ENCODE measurements at places on chromosomes 13 and 19.

- DNase-seq = no peak
These were observed 19.6 kb downstream of the SULT2B1 start for GRCh38 chr19:48571378-48572162.

GRCh38 chr13:94112227-94112626 is 367.3 kb downstream of the DCT start:
- DNase-seq = no peak

GRCh38 chr19:11375143-11375948 is 880 bp downstream of the SWSAP1 start:
- no peak for DNase-seq

DNA sequence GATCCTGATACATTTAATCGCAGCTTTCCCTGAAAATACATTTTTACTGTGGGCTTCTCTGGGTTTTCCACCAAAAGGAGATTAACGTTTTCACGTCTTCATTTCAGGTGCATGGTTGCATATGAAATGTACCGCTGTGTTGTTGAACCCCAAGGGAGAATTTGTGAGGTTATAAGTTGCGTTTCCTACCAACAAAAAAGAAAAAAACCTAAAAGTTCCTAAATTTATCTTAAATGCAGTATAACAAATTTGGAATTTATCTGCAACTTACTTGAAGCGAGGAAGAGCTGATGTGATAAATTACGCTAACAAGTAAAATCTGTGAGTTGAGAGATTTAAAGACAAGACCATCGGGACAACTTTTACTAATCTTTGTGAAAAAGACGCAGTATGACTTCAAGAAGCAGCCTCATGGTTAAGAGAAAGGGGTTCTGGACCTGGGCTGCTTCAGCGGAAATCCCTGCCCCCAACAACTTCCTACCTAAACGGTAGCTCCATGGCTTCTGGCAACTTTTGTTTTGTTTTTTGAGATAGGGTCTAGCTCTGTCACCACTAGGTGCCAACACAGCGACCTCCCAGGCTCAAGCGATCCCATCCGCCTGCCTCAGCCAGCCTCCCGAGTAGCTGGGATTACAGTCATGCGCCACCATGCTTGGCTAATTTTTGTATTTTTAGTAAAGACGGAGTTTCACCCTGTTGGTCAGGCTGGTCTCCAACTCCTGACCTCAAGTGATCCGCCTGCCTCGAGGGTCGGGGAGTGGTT is 958 bp upstream of the OBI1 start:
- DNase-seq = no peak

- DNase-seq = no peak
These were observed 95.5 kb downstream of the MIPEP start for GRCh38 chr13:23793711-23794110.

DNA sequence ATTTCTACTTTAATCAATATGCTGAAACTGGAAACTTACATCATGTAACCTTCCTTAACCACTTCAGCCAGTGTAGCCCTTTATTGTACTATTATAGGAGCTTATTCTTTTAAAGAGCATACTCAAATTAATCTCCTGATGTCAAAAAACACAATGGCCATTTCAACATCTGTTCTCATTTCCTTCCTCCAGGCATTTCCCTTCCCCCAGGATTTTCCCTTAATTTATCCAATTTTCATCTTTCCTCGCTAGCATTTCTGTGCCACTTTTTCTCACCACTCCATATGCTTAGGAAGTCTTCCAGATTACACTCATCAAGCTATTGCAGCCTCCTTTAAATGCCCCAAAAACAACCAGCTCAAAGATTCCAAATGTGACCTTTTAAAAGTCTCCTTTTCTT is 265.0 kb downstream of the PCDH9 start:
- no peak for DNase-seq

GRCh38 chr19:48746738-48747575 is at the start of gene IZUMO1:
Gene IZUMO1 (minus strand): TSS chr19:48746909. CDS start chr19:48745859, 1,050 bp downstream.
- DNase-seq = no peak

DNA sequence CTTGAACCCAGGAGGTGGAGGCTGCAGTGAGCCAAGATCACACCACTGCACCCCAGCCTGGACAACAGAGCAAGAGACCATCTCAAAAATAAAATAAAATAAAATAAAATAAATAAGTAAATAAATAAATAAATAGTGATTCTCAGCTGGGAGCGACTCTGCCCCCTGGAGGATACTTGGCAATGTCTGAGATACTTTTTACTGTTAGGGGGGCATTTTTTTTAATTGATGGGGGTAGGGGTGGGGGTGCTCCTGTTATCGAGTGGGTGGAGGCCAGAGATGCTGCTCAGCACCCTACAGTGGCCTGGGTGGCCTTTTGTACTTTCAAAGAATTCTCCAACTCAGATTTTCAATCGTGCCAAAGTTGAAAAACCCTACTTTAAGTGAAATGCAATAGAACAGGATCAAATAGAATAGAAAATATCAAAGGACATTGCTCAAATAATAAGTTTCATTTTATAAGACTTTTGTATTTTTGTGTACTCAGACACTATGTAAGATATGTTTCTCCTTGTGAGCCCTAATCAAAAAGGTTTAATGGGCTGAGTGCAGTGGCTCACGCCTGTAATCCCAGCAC is 7.1 kb upstream of the CLPP start:
- no peak for DNase-seq

- no peak for DNase-seq
These were observed 3.3 kb upstream of the OPA3 start for GRCh38 chr19:45587873-45588272.

DNA sequence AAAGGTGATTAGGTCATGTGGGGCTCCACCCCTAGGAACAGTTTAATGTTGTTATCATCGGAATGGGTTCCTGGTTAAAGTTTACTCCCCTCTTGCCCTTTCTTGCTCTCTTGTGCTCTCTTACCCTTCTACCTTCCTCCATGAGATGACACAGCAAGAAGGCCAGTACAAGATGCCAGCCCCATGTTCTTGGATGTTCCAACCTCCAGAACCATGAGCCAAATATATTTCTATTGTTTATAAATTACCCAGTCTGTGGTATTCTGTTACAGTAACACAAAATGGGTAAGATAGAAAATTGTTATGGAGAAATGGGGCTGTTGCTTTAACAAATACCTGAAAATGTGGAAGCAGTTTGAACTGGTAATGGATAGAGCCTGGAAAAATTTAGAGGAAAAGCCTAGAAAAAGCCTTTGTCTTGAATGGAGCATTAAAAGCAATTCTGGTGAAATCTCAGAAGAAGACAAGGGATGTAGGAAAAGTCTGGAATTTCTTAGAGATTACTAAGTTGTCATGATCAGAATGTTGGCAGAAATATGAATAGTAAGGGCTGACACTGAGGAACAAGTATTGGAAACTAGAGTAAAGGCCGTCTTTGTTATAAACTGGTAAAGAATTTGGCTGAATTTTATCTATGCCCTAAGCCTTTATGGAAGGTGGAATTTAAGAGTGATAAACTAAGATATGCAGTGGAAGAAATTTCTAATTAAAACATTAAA is 53.5 kb upstream of the TSC22D1 start:
- DNase-seq = no peak

GRCh38 chr19:2578901-2579677 is 103.2 kb downstream of the GADD45B start:
- no peak for DNase-seq

DNA sequence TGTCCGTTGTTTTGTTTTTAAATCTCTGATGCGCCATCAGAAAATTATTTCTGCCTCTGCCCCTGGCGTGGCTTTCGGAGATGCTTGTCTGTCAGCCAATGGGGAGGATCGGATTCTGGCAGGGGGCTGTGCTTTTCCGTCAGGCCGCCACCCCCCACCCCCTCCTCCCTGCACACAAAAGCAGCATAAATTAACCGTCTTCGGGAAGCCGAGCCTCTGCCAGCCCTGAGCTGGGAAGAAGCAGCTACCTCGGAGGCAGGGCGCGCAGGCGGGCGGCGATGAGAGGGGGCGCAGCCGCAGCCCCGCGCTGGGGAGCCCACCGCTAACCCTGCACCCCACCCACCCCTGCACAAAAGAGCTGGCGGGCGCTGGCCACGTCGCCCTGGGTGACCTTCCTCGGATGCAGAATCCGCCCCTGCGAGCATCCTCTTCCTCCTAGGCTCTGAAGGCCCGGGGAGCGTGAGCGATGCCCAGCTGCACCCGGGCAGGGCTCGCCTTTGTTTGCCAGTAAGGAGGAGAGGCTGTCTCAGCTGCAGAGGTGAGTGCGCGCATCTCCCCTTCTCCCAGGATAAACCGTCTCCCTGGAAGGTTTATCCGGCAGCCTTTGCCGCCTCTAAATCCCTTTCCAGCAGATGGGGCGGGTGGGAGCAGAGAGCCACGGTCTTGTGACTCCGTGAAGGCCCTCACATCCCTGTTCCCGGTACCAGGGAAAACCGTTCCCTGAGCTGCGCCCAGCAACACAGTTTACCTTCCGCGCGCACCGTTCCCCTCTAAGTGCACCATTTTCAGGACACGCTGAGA is at the start of gene ATCAY:
Gene ATCAY, plus strand, starts transcription at position 215 of the 801 bp plus-strand sequence. CDS start 5,083 bp downstream, outside the sequence.
- peak; percentile 21 for DNase-seq

- DNase-seq = no peak
These were observed 490.8 kb downstream of the FOXO1 start for GRCh38 chr13:40175639-40176038.

DNA sequence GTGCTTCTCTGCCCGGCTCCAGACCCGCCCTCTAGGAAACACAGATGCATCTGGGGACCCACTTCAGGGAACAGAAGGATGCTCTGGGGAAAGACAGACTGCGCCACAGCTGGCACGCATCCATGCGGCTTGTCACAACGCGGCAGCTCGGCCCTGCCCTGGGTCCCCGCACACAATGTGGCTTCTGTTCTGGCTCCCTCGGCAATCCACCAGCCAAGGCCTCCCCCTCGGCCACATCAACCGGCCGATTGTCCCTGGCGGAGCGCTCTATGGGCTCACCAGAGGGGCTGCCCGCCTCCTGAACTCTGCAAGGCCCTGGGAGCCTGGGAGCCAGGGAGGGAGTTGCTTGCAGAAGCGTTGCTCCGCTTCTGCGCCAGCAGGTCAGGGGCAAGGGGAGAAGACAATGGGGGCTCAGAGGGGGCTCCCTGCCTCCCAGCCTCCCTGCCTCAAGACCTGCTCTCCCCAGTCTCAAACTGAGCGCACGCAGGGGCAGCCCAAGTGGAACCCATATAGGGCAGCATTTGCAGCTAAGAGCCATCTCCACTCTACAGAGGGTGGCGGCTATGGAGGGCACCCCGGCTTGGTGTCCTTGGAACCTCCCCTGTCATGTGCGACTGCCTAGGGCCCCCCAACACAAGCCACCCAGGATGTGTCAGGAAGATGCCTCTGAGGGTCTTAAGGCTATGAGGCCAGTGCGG is 37.9 kb downstream of the MLLT1 start:
- DNase-seq = no peak

GRCh38 chr13:80180740-80181355 is 160.1 kb downstream of the SPRY2 start:
- DNase-seq = no peak

GRCh38 chr19:49556412-49557398 is 23.7 kb downstream of the NOSIP start:
- no peak for DNase-seq

DNA sequence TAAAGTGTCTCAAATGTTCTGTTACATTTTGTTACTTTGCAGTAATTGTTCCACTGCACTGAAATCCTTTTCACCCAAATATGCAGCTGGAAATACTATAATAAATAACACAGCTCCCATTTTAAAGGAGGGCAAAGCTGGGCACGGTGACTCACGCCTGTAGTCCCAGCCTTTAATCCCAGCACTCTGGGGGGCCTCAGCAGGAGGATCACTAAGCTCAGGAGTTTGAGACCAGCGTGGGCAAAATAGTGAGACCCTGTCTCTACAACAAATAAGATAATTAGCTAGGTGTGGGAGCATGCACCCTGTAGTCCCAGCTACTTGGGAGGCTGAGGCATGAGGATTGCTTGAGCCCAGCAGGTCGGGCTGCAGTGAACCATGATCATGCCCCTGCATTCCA is 7.5 kb upstream of the UBAC2 start:
- no peak for DNase-seq

- no peak for DNase-seq
These were observed 89.4 kb downstream of the STK24 start for GRCh38 chr13:98487522-98487921.

DNA sequence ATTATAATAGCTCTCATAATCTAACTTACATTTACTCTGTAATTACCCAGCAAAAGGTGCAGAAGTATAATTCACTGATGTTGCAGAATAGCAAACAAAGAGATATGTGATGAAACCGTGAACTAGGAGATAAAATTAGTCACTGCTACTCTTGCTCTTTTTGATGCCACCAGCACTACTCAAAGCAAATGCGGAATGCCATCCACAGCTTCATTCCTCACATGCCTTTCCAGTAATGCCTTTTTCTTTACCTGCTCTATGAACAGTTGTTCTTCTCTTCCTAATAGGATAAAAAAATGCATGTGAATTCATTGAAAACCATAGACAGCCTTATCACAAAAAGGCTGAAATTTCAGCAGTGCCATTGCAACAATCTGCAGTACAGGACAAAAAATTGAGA is 1129.5 kb downstream of the DIAPH3 start:
- DNase-seq = no peak

- DNase-seq = no peak
These were observed 15.7 kb upstream of the SCEL start for GRCh38 chr13:77519808-77520207.

DNA sequence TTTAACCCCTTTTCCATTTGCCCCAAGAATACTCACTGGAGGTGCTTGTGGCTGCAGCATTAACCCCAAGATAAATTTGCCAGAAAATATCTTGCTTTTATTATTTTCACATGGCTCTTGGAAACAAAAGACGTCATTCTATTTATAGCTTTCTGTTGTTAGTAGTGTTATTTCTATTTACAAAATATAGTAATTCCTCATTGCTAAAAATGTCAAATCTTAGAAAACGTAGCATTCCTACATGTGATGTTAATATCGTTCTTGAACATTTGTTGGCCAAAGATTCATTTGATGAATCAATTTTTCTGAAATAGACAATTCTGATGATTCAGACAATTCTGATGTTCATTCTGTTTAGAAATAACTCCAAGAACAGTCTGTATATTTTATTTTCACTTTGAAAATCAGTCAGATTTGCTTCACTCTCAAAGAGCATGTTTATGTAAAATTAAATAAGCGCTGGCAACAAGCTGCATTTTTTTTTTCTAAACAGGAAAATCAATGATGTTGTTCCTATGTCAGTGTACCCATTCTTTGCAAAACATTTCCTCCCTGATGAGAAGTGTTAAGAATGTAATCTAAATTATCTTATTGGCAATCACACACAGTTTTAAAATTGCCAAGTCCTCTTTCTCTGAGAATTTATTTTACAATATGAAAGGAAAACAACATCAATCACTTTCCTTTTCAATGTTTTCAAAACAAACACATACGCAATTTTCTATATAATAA is 334.0 kb downstream of the KCTD12 start:
- no peak for DNase-seq

GRCh38 chr13:45356966-45357672 is 16.1 kb upstream of the TPT1 start:
- no peak for DNase-seq

Measured in NCI-H2081 treated with DMSO at 0.1 percent for 48 hours (cell line).